HAP-1 (cell line): ENCODE measurements at places on chromosomes 11 and 22.

DNA sequence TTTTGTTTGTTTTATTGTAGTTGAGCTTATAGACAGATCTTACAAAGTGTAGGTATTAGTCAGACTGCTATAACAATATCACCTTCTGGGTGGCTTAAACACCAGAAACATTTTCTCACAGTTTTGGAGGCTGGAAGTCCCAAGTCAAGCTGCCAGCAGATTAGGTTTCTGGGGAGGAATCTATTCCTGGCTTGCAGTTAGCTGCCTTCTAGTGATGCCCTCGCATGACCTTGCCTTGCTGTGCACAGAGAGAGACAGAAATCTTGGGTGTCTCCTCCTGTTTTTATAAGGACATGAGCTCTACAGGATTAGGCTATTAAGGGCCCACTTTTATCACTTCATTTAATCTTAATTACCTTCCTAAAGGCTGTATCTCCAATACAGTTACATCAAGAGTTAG is 1635.2 kb downstream of the FAM181B start:
- no peak for DNase-seq

DNA sequence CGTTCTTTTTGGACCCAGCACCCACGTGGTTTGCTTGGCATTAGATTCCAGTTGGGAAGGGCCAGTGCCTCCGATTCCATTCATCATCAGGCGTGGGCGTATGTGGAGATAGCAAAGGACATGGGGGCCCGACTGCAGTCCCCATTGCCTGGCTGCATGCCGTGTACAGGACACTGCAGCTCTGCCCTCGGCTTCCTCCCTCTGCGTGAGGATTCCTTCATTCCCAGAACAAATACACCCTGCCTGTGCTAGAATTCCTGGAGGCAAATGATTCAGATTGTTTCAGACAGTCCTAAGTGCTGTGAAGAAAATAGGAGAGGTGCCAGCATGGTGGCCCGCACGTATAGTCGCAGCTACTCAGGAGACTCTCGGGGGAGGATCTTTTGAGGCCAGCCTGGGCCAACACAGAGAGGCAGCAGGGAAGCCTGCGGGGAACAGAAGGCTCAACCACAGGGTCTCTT is 15.4 kb downstream of the DERL3 start:
- DNase-seq = no peak

GRCh38 chr22:46761539-46762237 is 762 bp upstream of the TBC1D22A start:
- no peak for DNase-seq

- no peak for DNase-seq
These were observed 614.5 kb downstream of the ETS1 start for GRCh38 chr11:127972816-127973215.

DNA sequence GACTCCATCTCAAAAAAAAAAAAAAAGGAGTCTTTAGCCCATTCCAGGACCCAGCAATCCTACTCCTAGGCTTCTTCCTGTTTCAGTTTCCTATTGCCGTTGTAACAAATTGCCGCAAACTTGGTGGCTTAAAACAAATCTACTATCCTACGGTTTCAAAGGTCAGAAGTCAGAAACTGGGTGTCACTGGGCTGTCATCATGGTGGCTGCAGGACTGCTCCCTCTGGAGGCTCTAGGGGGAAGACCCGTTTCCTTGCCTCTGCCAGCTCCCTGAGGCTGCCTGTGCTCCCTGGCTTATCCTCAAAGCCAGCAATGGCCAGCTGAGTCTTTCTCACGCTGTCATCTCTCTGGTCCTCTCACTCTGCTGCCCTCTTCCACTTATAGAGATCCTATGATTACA is 8.7 kb upstream of the DAGLA start:
- DNase-seq = peak; percentile 26
